ENCODE measurements at places on chromosomes 3 and 15. TPM values are rescaled to one million over a fixed set of nuclear protein-coding genes. Genes with fewer than 3 reads are reported as not detected.

- H3K27ac ChIP-seq: no peak overlapping the region
- no peaks in the 10 kb centered on the region for H3K27me3 ChIP-seq
- H3K4me3 ChIP-seq: no peak overlapping the region
These were observed 104.3 kb upstream of the ABHD17C start for GRCh38 chr15:80590761-80591355.

- no peak overlapping the region for H3K27ac ChIP-seq
- DNase-seq: no peak
- H3K36me3 ChIP-seq: no peaks in the 10 kb centered on the region
- H3K4me3 ChIP-seq: no peak overlapping the region
- no peaks in the 10 kb centered on the region for H3K27me3 ChIP-seq
These were observed 436.4 kb downstream of the SHQ1 start for GRCh38 chr3:72411843-72412242.

Gene DAZL
- total RNA-seq: 0.04 TPM

DNA sequence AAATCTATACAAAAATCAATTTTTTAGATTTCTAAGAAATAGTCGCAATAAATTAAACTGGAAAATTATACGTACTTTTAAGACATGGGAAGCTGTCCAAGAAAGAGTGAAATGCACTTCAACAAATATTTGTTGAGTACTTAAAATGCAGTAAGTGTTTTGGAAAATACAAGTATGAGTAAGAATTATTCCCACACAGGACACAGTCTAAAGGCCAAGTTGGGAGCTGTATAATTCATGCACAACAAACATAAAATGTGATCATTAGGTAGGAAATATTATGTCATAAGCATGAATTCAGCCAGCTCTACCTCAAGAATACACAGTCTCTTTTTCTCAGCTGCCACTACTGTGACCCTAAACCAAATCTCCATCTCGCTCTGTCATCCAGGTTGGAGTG lies 267.6 kb downstream of the CNTN3 start:
- no peak overlapping the region for H3K27ac ChIP-seq
- H3K36me3 ChIP-seq: no peaks in the 10 kb centered on the region
- DNase-seq: no peak
- H3K27me3 ChIP-seq: 0 out of 2 replicates have a peak, but pooled peaks cover 4% of the 10 kb centered on the region
- no peaks in the 10 kb centered on the region for H3K4me1 ChIP-seq

Gene KBTBD13
- not detected for total RNA-seq

Gene GOLGA8T
- total RNA-seq: not detected

Gene MTHFS
- 53.1 TPM for total RNA-seq

Gene ANO10
- total RNA-seq: 23.7 TPM

- H3K27ac ChIP-seq: no peak overlapping the region
- no peak overlapping the region for H3K4me3 ChIP-seq
- H3K36me3 ChIP-seq: no peaks in the 10 kb centered on the region
- H3K4me1 ChIP-seq: no peaks in the 10 kb centered on the region
- H3K27me3 ChIP-seq: peaks cover 7% of the 10 kb centered on the region
- no peak for DNase-seq
These were observed 37.8 kb downstream of the DPPA2 start for GRCh38 chr3:109278546-109278945.

DNA sequence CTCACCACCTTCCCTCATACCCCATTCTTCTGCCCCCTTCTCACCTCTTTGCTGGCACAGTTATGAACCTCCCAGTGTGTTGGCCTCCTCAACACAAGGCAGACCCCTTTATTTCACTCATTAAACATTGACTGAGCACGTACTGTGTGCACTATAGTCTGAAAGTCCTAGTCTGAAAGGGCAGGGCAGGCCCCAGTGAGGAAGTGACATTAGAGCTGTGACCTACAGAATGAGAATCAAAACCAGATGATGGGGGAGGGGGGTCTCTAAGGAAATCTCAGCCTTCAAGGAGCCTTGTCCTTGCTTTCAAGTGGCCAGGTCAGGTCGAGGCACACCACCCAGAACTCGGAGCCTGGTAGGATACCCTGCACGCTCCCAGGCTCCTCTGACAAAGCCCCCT lies 3.5 kb downstream of the SLC28A1 start:
- no peaks in the 10 kb centered on the region for H3K27me3 ChIP-seq
- DNase-seq: no peak
- no peaks in the 10 kb centered on the region for H3K4me1 ChIP-seq

DNA sequence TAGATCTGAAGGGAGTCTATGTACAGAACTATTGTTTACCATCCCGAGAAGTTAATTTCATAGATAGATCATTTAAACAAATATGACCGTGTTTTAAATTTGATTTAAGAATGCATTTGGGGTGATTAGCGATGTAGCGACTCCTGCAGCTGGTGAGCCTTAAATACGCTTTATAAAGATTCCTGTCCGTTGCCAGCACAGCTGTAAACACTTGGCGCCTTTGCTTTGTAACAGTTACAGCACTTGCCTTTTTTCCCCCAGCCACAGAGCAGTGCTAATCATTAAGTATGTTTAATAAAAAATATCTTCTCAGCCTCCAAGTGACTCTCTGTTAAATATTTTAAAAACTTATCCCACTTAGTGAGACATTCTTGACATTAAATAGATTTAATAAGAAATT lies 333.8 kb downstream of the FEZF2 start:
- H3K36me3 ChIP-seq: no peaks in the 10 kb centered on the region
- no peak overlapping the region for H3K27ac ChIP-seq
- H3K4me1 ChIP-seq: no peaks in the 10 kb centered on the region
- DNase-seq: no peak
- H3K4me3 ChIP-seq: no peak overlapping the region
- no peaks in the 10 kb centered on the region for H3K27me3 ChIP-seq

DNA sequence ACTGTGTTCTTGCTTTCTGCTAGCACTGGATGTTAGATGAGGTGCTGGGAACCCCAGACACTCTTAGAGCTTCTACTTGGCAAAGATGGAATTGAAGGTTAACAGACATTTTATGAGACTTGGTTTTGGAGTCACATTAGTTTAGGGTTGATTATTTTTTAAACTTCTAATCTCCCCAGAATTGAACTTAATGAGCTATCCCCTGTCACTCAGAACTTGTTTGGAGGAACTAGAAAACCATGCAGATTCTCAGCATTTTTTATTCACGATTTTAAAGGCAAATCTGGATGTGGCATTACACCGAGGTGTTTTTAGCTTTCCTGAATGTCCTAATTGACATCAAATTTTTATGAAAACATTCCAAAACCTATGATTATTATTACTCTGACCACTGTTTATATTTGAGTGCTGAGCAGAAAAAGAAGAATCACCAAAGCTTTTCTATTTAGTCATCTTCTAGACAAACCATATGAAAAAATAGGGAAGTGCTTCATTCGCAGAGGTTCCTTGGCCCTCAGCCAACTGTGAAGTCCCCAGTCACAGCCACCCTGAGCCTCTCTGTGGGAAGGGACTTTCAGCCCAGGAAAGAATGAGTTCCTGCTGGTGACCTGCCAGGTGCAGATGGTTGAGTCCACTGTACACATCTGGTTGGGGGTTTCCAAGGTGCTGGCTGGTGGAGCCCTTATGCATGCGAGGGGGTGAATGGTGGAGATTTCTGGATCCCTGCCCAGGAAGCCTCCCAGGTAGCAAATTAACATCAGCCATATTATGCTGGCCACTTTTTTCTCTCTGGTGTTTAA lies 196.0 kb upstream of the TOPAZ1 start:
- H3K27ac ChIP-seq: no peak overlapping the region
- H3K4me3 ChIP-seq: no peak overlapping the region
- DNase-seq: peak; percentile 12
- no peaks in the 10 kb centered on the region for H3K27me3 ChIP-seq
- H3K4me1 ChIP-seq: peaks cover 11% of the 10 kb centered on the region

DNA sequence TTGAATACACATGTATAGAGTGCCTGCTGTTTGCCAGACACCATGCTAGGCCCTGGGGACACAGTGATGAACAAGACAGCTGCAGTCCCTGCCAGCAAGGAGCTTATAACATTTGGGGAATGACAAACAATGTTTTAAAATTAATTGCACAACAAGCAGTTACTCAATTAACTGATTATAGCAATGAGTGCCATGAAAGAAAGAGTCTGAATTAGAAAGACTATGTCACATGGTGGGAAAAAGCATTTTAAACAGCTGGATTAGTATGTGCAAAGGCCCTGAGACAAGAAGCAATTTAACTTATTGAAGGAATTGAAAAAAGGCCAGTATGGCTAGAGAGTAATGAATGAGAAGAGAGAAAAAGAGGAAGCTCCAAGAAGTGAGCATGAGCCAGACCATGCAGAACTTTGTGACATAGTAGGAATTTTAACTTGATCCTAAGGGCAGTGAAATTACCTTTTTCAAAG lies 64.5 kb upstream of the PLXNA1 start:
- peaks cover 5% of the 10 kb centered on the region for H3K4me1 ChIP-seq
- no peak for DNase-seq
- H3K4me3 ChIP-seq: no peak overlapping the region
- H3K36me3 ChIP-seq: no peaks in the 10 kb centered on the region
- no peak overlapping the region for H3K27ac ChIP-seq
- H3K27me3 ChIP-seq: no peaks in the 10 kb centered on the region

DNA sequence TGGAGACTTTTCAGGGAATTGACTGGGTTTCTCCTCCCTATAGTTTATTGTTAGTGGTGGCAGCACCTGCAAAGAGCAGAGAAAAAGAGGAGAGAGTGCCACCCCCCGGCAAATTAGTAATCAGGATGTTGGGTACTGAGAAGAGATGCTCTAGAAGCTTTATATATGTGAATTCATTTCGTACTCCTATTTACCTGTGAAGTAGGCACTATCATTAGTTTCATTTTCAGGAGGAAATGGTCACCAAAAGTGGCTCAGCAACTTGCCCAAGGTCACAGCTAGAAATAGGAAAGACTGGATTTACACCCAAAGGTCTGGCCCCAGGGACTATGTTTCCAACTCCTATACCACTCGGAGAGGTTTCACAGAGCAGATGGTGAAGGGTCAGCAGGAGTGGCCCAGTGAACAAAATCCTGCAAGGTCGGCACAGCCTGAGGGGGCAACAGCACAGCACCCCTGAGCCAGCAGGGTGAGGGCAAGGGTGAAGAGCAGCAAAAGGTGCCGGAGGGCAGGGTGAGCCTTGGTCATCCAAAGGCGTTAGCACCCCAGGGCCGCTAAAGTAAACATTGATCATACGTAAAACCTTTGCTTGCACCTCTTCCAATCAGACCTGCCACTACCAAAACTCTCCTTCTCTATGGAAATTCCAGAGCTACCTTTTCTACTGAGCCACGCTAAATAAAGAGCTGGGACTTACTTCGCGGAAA lies 23.6 kb downstream of the VGLL4 start:
- H3K27ac ChIP-seq: no peak overlapping the region
- no peaks in the 10 kb centered on the region for H3K4me1 ChIP-seq
- H3K36me3 ChIP-seq: no peaks in the 10 kb centered on the region
- no peak overlapping the region for H3K4me3 ChIP-seq

Gene FBXW12
- total RNA-seq: not detected

Gene AP3S2
- 19.4 TPM for total RNA-seq

Gene LRRC31
- 0.04 TPM for total RNA-seq

GRCh38 chr15:76772776-76773175 lies 132.4 kb downstream of the SCAPER start:
- no peaks in the 10 kb centered on the region for H3K4me1 ChIP-seq
- H3K36me3 ChIP-seq: no peaks in the 10 kb centered on the region
- H3K27me3 ChIP-seq: no peaks in the 10 kb centered on the region
- no peak overlapping the region for H3K27ac ChIP-seq
- DNase-seq: no peak
- H3K4me3 ChIP-seq: no peak overlapping the region

GRCh38 chr3:158976966-158977365 lies 175.1 kb downstream of the MFSD1 start:
- no peak overlapping the region for H3K27ac ChIP-seq
- H3K4me3 ChIP-seq: no peak overlapping the region
- no peak for DNase-seq
- H3K36me3 ChIP-seq: no peaks in the 10 kb centered on the region
- H3K4me1 ChIP-seq: no peaks in the 10 kb centered on the region

DNA sequence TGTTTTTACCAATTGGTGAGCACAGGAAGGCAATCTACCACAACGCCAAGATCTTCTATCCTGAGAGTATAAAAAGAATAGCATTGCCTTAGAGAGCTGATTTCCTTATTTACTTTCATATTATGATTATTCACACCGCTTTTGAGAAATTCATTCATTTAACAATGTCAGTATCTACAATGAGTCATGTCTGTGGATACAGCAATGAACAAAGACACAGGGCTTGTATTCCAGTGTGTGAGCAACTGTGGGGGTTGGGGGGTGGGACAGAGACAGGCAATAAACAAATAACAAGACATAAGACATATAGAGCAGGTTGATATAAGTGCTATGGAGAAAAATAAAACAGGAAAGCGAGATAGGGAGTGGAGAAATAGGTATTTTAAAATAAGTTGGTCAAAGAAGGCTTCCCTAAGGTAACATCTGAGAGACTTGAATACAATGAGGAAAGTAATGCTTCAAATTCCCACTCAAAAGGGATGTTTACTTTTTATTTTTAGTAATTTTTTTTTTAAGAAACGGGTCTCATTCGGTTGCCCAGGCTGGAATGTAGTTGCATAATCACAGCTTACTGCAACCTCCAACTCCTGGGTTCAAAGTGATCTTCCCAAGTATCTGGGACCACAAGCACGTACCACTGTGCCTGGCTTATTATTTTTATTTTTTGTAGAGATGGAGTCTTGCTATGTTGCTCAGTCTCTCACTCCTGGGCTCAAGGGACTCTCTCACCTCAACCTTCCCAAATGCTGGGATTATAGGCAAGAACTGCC lies 45.7 kb downstream of the PGBD4 start:
- H3K4me1 ChIP-seq: peaks cover 18% of the 10 kb centered on the region
- peaks cover 49% of the 10 kb centered on the region for H3K36me3 ChIP-seq
- H3K27ac ChIP-seq: peak overlapping the region; percentile 48
- DNase-seq: peak; percentile 78
- H3K27me3 ChIP-seq: no peaks in the 10 kb centered on the region
- no peak overlapping the region for H3K4me3 ChIP-seq

GRCh38 chr3:89212619-89213018 lies 105.2 kb downstream of the EPHA3 start:
- H3K4me3 ChIP-seq: no peak overlapping the region
- H3K27ac ChIP-seq: no peak overlapping the region
- peaks cover 13% of the 10 kb centered on the region for H3K27me3 ChIP-seq
- no peak for DNase-seq
- no peaks in the 10 kb centered on the region for H3K36me3 ChIP-seq

DNA sequence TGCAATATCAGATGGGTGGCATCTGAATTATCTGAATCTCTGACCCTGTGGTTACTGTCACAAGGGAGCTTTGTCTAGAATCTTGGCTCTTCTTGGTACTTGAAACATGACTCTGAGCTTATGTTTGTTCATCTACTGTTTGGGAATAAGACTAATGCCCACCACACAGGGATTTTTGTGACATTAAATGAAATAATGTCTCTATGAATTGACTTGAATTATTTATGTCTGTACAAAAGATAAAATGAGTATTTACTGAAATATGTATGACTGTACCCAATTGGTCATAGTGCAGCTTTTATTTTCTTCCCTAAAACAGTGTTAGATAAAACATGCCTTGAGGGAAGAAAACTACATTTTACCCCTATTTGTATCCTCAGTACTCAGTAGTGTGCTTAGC lies 87.9 kb upstream of the ZPLD1 start:
- H3K27me3 ChIP-seq: no peaks in the 10 kb centered on the region
- peaks cover 15% of the 10 kb centered on the region for H3K4me1 ChIP-seq
- no peak overlapping the region for H3K4me3 ChIP-seq
- DNase-seq: peak; percentile 76
- peak overlapping the region; percentile 29 for H3K27ac ChIP-seq
